HS-5 (cell line): ENCODE measurements at places on chromosomes 5 and 9.
A peak's percentile ranks its signal among the peaks of the same experiment; 100 is the strongest.

- DNase-seq = no peak
These were observed 6.3 kb downstream of the SLC35D2 start for GRCh38 chr9:96376891-96377874.

DNA sequence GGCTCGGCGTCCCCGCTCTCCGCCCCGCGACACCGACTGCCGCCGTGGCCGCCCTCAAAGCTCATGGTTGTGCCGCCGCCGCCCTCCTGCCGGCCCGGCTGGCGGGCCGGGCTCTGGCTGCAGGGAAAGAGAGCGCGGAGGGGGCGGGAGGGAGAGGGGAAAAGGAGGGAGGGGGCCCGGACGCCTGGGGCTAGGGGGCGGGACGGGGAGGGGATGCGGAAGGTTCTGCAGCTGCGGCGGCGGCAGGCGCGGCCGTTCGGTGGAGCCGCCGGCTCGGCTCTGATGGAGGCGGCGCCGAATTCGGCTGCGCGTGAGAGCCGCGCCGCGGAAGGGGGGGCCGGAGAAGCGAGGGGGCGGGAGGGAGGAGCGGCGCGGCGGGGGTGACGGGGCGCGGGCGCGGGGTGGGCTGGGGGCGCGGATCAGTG, at the start of gene MARCHF11:
Gene MARCHF11 (minus strand): TSS at position 281 of the 425 bp plus-strand sequence. CDS start 216 bp downstream, at position 65.
- DNase-seq = no peak

GRCh38 chr5:42005561-42006153, 80.6 kb downstream of the FBXO4 start:
- DNase-seq = no peak

DNA sequence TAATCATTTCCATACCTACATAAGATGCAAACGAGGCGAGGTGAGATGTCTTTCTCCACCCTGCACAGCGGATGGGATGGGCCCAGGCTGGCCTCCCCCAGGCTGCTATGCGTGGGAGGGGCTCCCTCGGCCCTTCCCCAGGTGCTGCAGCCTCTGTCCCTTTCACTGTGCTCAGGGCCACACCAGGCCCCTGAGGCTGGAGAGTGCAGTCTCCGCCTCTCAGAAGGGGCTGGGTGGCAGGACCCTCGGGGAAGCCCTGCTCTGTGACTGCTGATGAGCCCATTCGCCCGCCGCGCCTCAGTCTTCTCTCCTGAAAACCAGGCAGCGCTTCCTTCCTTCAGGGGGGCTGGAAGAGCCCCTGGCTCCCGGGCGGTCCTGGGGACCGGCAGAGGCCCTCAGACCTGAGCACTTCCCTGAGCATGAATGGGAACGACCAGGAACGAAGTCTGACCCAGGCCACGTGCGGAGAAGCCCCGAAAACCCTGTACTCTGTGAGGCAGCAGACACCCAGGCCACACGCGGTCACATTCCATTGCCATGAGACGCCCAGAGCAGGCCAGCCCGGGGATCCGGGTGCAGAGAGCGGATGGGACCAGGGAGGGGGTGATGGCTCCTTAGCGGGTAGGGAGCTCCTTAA, 21.9 kb upstream of the NOTCH1 start:
- peak; percentile 76 for DNase-seq

GRCh38 chr9:36899406-36899805, 134.7 kb downstream of the PAX5 start:
- DNase-seq = no peak

- no peak for DNase-seq
These were observed 35.9 kb downstream of the KIF2A start for GRCh38 chr5:62341783-62342475.

- DNase-seq = no peak
These were observed 354.1 kb upstream of the RFX3 start for GRCh38 chr9:3879726-3880505.

GRCh38 chr5:147234825-147235635, at the start of gene STK32A:
Gene STK32A, plus strand, starts transcription at chr5:147235026. Its CDS starts 4,609 bp downstream, at chr5:147239635.
- DNase-seq = peak; percentile 2

GRCh38 chr9:74556685-74557084, 59.5 kb downstream of the RORB start:
- DNase-seq = peak; percentile 23

DNA sequence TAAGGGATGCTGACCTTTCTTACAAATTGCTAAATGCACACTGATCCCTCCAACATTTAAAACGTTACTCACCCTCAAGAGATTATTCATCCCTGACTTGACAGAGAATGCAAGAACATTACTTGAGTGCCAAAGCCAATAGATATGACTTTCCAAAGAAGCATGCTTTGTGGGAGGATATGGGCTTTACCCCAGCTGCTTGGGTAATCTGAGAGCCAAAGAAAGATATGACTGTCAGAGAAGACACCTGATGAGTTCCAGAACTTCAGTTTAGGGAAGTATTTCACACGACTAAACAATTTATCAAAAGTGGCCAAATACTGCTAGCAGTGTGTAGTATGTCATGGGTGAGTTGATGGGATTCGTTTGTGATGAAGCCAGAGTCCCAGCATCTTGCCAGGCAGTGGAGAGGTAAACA, 7.4 kb upstream of the SPDL1 start:
- DNase-seq = peak; percentile 94

GRCh38 chr5:148740079-148740858, 85.9 kb upstream of the HTR4 start:
- DNase-seq = no peak

DNA sequence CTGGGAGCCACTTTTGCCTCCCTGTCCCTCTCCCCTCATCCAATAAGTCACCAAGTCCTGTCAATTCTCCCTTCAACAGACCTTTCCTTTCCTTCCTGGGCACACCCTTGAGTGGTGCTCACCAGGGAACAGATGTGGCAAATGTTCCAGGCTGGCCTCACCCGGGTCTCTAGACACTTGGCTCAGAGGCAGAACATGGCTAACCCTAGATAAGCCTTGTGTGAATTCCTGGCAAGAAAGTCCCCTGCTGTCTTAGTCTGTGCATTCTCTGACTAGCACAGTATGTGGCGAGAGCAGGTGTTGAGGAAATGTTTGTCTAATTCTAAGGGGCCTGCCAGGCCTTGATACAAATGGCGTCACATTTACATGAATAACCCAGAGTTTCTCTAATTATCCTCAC, 41.2 kb upstream of the PTGS1 start:
- no peak for DNase-seq

GRCh38 chr5:123001808-123002207, 34.7 kb downstream of the PPIC start:
- DNase-seq = no peak

DNA sequence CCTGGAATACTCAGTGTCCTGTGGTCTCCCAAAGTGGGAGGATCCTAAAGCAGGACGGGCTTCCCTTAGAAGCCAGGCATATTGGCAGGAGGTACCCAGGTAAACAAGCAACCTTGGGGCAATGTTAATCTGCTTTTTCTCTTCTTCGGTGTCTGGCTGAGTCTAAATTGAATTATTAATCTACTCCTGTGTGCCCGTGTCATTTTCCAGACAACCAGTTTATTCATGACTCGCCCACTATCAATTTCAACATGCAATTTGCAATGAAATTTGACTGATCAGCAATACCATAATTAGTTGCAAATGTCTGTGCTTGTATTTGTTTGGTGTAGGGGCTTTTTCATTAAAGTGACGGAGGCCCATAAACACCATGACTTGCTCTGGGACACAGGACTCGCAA, 32.9 kb upstream of the JADE2 start:
- DNase-seq = no peak

DNA sequence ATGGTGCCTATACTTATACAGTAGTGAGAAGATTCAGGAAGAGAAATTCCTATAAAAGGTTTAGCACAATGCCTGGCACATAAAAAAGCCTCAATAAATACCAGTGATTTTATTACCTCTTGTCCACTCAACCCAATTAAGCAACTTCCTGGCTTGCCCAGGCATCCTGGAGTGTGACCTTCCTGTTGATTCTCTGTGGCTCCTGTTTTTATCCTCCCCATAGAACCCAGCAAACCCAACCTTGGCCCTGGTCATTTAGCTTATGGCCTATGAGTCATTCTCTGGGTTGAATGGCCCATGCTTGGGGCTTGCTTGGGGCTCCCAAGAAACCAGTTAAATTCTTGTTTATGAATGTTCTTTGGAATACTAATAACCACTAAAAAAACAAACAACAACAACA, 21.4 kb upstream of the SPARC start:
- no peak for DNase-seq

DNA sequence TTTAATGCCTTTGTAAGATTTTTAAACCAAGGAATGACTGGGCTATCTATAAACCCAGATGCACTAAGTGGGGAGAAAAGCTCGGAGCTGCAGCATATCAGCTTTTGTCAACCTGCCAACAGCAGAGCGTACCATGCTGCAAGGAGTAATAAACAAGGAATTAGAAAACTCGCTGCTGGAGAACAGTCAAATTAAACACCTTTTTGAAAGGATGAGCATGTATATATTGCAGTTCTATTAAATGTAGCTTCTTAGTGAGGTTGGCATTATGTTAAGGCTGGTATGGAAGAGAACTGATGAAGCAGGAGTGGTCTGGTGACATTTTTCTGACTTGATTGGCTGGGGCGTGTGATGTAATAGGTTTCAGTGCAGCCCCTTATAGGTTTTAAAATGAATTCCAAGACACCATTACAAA, 74.7 kb downstream of the PIK3R1 start:
- no peak for DNase-seq

DNA sequence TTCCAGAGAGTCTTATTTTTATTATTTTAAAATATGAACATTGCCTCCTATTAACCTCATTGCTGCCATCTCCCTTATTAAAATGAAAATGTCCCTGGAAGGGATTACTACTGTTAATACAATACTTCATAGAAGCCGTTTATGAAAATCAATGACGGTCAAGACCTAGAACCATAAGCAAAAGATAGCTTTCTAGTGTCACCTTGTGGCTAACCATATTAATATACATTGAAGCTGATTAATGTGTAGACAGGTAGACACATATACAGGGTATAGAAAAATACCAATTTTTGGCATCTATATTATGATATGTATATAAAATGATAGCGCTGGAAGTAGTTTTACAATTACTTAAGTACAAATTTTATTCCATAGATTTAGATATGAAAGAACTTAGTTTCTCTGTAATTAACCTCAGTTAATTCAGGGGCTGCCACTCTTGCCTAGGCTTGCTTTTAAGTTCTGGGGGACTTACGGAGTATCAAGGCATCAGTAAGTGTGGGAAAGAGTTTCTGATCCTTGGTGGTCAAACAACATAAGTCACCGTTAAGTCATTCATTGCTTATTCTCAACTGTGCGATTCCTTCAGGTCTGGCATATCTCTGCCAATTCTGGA, 2.5 kb upstream of the YTHDC2 start:
- DNase-seq = no peak

DNA sequence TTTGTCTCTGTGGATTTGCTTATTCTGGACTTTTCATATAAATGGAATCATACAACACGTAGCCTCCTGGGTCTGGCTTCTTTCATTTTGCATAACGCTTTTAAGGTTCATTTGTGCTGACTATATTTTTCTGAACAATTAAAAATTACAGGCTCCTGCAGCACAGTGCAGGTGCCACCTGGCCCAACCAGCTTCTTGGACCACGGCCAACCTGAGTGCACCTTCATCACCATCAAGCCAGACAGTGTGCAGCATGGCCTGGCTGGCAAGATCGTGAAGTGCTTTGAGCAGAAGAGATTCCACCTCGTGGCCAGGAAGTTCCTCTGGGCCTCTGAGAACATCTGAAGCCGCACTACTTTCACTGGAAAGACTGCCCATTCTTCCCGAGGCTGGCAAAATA, 53.5 kb upstream of the COL15A1 start:
- no peak for DNase-seq

DNA sequence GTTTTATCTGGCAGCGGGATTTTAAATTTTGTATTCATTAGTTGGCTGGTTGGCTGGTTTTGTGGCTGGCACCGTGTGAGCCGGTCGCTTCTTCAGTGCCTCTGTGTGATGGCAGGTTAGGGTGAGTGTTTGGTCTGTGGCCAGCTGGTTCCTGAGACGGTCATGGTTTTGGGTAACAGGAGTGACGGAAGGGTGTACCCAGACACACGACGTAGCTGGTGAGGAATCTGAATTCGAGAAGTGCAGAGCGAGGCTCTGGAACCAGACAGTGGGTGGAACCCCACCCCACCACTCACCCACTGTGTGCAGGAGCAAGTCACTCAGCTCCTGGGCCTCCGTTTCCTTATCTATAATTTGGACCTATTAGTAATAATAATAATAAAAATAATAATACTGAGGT, 2.7 kb downstream of the BTNL9 start:
- DNase-seq = no peak
